ENCODE measurements at places on chromosomes 3 and 15. TPM values are rescaled to one million over a fixed set of nuclear protein-coding genes. Genes with fewer than 3 reads are reported as not detected.

GRCh38 chr3:143643905-143644304, 204.4 kb downstream of the SLC9A9 start:
- DNase-seq: no peak

DNA sequence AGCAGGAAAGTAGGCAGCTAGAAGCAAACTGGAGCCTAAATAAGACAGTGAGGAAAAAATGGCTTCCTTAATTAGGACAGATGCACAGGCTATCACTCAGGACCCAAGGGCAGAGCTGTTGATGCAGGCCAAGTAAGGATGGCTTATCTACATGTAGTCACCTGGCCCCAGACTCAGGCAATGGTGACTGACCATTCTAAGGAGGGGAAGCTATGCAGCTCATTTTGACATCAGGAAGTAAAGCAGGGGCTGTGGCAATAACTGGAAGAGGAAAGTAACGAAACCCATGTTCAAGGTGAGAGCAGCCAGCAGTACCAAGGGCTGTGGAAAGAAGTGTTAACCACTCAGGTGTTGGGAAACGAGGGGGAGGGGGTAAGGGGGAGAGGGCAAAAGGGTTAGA, 16.2 kb downstream of the ACAD11 start:
- DNase-seq: no peak

DNA sequence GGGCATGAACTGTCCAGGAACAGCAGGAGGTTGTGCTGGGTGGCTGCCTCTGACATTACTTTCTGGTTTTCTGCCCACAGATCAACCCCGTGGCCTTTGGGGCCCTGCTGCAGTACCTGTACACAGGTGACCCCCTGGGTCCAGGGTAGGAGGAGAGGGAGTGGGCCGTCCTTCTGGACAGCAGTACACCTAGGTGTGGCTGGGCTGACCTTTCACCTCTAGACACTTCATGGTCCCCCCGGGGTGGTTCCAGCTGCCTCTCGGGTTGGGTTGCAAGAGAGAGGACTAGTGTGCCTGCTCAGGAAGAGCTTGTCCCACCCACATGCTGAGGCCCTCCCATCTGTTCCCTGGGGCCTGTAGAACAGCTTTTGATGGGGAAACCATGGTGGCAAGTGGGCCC, 3.7 kb downstream of the ABTB1 start:
- no peak for DNase-seq

- DNase-seq: no peak
These were observed 44.5 kb downstream of the SYNM start for GRCh38 chr15:99149366-99149765.

GRCh38 chr15:90879730-90880366, 4.5 kb upstream of the FES start:
- DNase-seq: no peak

The TPRG1 gene
- total RNA-seq: 3.9 TPM
